Activated CD4-positive, CD25-positive, alpha-beta regulatory T cell treated with anti-CD3 and anti-CD28 coated beads, Interleukin-2, amount 50 U/mL, for 16 hours (primary cell): ENCODE measurements at places on chromosomes 16 and 17.

DNA sequence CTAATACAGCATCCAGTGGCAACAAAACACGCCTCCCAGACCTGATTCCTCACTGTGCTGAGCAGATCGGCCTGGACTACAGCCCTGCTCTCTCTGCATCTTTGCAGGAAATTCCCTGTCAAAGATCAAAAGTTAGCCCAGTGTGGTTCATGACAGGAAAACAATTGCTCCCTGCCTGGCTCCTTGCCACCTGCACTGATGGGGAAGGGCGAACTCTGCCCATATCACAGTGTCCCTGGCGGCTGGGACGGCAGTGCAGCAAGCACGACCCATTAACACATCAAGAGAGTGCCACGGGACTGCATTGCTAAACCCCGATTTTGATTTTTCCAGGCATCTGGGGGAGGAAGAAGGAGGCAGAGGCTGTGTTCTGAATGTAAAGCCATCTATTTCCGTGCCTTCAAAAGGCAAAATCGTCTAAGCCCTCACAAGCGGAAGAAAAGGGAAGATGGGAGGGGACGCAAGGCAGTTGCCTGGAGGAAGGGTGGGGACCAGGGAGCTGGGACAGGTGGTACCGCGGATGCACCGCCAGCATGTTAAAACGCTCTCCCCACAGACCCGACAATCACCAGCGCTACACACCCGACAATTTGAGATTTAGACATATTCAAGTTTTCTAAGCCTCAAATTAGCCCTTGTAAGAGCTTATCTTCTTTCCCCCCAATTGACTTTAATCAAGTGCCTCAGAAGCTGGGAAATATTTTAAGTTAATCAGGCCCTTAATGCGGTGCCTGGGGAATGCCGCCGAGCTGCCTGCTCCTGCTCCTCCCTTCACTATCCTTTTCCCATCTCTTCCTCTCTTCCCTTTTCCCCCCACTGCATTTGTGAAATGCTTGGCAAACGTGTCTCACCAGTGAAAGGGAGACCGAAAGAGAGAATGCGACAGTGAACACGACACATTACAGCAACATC lies 238.8 kb upstream of the CDH5 start:
- DNase-seq: no peak

GRCh38 chr17:14575471-14575953 lies 274.6 kb downstream of the HS3ST3B1 start:
- DNase-seq: no peak

GRCh38 chr16:83785455-83785854 lies 22.3 kb upstream of the HSBP1 start:
- DNase-seq: no peak

DNA sequence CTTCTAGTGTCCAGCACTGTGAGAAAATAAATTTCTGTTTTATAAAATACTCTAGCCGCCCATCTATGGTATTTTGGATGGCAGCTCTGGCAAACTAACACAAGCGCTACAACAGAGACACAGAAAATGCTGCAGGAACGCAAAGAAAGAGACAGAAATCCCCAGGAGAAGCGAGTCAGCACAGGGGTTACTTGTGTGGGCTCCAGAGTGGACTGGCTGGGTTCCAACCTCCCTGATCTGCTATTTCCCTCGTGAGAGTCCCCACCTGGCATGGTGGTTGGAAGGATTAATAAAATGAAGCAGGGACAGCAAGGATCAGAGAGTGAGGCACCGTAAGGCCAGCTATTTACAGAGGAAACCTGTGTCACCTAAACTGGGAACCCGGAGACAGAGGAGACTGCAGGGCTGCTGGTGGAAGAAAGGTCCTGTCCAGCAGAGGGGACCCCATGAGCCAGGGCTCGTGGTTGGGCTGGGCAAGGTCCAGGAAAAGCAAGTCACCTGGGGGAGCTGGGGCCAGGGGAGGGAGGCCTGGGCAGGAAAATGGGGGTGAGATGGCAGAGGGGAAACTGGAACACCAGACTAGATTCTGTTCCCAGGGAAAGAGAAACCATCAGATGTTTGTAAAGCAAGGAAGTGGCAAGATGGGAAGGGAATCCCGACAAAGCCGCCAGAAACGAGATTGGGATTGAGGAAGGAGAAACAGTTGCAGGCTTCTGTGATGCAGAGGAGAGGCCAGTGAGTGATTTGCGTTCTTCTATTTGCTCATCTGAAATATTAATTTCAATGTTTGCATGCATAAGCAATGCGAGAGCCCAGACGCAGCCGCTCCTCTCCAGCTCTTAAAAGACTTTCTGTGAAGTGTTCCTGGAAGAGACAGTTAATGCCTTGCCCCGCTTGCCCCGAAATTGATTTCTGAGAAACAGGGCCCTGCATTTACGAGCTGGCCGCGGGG lies 63.0 kb upstream of the TEKT3 start:
- no peak for DNase-seq

DNA sequence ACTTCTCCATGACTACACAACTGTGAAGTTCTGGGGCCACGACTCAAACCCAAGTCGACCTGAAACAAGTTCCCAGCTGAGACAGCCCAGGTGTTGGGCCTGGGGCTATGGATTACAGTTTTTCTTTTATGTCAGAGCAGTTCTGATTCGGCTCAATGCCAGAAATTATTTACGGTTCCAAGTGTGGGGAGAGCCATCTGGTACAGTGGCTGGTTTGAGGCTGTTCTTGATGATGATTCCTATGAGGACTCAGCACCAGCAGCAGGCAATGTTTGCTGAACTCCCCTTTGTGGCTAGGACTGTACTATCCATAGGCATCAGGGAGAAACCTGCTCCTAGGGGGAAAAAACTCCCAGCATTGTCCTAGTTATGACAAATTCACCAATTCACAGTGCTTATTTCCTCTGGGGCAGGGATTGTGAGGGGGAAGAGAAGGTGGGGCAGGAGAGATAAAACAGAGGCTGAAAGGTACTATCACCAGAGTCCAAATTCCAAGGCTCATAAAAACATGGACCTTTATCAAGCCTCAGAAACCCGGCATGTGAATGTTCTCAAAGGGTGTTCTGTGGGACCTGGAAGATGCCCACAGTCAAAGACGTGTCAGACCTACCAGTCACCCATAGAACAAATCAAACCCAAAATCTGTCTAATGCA lies 18.2 kb upstream of the CMTM4 start:
- no peak for DNase-seq

DNA sequence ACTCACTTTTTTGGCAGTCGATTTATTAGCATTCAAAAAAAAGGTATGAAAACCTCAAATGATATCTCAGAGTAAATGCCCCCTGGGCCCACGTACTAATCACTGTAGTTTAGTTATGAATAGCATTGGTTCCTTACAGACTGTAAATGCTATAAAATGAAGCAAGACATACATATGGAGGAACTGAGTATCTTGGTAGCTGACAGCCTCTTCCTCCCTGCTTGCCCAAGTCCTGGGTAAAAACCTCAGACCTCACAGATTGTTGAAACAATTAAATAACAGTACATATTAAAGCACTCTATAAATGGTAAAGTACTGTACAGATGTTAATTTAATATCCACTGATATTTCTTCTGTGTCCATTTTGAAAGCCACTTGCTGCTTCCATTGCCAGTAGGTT lies 33.2 kb upstream of the ABCC11 start:
- DNase-seq: no peak

- no peak for DNase-seq
Measured at GRCh38 chr17:75530837-75531720, 5.6 kb downstream of the LLGL2 start.

DNA sequence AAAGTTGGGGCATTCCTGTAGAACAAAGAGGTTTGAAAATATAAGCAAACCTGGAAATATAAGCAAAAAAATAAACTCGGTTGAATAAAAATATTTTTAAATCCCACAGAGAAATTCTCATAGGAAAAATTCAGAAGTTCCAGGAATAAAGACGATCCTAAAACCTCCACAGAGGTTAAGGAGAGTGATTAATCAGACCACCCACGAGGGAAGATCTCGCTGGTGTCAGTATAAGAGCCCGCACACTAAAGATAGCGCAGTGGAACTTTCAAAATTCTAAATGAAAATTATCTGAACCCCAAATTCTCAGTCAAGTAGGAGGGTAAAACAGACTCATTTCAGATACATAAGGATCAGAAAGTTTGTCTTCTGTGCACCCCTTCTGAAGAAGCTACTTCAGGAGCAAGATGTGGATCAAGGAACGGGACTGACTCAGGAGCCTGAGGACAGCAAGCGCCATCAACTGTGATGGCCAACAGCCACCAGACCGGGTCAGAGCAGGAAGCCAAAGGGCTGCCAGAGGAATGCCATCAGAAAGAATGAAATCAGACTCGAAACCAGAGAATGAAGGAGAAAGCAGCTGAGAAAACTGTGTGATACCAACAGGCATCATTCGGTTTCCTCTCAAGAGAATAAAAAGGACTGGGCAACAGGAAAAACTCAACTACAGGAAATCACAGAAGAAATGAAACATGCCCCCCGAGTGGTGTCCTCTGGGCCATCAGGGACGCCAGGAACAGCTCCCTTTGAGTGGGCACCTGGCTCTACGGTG lies 66.9 kb downstream of the CYTH1 start:
- DNase-seq: no peak

GRCh38 chr16:69538808-69539207 lies 27.0 kb upstream of the NFAT5 start:
- DNase-seq: no peak

DNA sequence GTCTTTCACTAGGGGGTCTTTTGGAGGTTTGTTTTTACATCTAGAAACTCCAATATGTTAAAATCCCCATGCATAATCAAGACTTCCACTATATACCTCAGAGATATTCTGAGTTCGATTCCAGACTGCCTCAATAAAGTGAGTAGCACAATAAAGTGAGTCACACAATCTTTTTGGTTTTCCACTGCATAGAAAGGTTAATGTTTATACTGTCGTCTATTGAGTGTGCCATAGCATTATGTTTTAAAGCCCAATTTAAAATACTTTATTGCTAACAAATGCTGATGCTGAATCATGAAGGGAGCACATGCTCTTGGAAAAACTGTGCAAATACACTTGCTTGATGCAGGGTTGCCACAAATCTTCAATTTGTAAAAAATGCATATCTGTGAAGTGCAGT lies 227.5 kb upstream of the ZFHX3 start:
- DNase-seq: no peak

- no peak for DNase-seq
Measured at GRCh38 chr16:54547052-54547451, 260.5 kb upstream of the IRX3 start.

GRCh38 chr16:79380995-79381602 lies 219.4 kb downstream of the MAF start:
- DNase-seq: no peak

GRCh38 chr16:30139583-30140481 lies 16.8 kb upstream of the MAPK3 start:
- no peak for DNase-seq

DNA sequence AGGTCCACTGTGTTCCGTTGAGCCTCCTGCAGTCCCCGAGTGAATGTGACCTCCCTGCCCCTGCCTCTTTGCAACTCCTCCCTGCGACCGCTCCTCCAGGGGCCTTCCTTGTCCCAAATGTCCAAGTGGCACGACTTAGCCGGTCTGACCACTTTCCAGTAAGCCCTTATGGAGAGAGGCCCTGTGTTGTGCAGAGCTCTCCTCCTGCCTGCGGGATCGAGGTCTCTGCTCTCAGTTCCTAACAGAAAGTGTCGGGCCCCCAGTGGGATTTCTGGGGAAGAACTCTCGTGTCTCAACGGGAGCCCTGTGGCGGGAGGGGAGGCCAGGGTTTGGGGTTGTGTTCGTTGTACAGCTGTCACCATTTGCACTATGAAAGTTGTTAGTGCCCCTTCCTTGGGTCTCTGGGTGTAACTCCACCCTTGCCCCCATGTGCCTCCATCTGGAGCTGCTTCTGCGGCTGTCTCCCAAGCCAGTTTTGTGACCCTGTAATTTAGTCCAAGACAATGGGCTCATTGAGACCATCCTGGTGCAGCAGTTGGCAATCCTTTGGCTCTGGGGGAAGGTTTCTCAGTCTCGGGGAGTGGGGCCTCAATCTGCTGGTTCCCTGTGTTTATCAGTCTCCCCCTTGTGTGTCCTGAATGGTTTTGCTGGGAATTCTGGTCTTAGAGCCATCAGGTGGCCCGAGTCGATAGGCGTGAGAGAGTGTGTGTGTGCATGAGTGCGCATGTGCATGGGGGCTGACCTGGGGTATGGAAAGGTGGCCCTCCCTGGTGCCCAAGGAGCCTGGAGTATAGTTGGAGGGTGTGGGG lies 234.5 kb downstream of the SEC14L1 start:
- DNase-seq: no peak

DNA sequence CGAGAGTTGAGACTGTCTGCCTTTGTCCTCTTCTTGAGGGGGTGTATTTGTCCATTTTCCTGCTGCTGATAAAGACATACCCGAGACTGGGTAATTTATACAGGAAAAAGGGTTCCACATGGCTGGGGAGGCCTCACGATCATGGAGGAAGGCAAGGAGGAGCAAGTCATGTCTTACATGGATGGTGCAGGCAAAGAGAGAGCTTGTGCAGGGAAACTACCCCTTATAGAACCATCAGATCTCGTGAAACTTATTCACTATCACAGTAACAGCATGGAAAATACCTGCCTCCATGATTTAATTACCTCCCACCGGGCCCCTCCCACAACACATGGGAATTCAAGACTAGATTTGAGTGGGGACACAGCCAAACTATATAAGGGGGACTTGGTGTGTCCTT lies 338.2 kb upstream of the TNRC6C start:
- no peak for DNase-seq
